ENCODE measurements at places on chromosomes 11 and 22. TPM values are rescaled to one million over a fixed set of nuclear protein-coding genes. Genes with fewer than 3 reads are reported as not detected.

MYRF gene
- total RNA-seq = 3.5 TPM

DNA sequence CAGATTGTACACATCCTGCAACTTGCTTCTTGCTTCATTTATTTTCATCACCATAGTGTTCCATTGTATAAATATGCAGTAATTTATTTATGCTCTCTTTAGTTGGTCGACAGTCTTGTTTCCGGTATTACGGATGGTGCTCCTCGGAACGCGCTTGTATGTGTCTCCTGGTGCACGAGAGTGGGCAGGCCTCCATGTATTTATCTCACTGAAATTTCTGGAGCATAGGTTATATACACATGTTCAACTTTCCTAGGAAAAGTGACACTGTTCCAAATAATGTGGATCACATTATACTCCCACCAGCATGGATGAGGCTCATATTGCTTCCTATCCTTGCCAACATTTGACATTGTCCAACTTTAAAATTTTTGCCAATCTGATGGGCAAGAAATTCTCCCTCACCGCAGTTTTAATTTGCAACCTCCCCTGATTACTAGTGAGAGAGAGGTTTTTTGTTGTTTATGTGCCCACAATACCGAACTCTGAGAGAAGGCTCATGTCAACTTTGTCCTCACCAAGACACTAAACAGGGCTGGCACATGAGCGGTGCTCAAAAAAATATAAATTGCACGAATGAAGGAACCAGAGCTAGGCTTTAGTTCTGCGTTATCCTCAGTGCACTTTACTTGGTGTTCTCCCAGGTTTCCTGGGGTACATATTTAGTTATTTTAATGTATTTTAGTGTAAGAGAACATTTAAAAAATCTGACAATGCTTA is 3.8 kb downstream of the CSNK2A3 start:
- no peak overlapping the region for H3K4me3 ChIP-seq
- no peaks in the 10 kb centered on the region for H3K27me3 ChIP-seq
- H3K27ac ChIP-seq = no peak overlapping the region
- no peak for DNase-seq
- H3K36me3 ChIP-seq = no peaks in the 10 kb centered on the region

RASL10A gene
- 0.63 TPM for total RNA-seq

WNT11 gene
- total RNA-seq = 0.16 TPM

SCN3B gene
- total RNA-seq = 3.6 TPM

- H3K4me3 ChIP-seq = no peak overlapping the region
- no peak overlapping the region for H3K27ac ChIP-seq
- no peaks in the 10 kb centered on the region for H3K4me1 ChIP-seq
- H3K36me3 ChIP-seq = no peaks in the 10 kb centered on the region
- no peaks in the 10 kb centered on the region for H3K27me3 ChIP-seq
Observed at GRCh38 chr11:58330861-58331260, 28.0 kb downstream of the OR5B17 start.

- no peak within 1 kb of the TSS for H3K27ac ChIP-seq
- DNase-seq = no peak
- H3K36me3 ChIP-seq = no peaks in the 10 kb centered on the region
- H3K4me1 ChIP-seq = peaks cover 38% of the 10 kb centered on the region
Observed at GRCh38 chr11:62921201-62921572, at the start of gene CHRM1. CHRM1 (minus strand) TSS chr11:62921363; CDS start chr11:62911100, 10,263 bp downstream.

DNA sequence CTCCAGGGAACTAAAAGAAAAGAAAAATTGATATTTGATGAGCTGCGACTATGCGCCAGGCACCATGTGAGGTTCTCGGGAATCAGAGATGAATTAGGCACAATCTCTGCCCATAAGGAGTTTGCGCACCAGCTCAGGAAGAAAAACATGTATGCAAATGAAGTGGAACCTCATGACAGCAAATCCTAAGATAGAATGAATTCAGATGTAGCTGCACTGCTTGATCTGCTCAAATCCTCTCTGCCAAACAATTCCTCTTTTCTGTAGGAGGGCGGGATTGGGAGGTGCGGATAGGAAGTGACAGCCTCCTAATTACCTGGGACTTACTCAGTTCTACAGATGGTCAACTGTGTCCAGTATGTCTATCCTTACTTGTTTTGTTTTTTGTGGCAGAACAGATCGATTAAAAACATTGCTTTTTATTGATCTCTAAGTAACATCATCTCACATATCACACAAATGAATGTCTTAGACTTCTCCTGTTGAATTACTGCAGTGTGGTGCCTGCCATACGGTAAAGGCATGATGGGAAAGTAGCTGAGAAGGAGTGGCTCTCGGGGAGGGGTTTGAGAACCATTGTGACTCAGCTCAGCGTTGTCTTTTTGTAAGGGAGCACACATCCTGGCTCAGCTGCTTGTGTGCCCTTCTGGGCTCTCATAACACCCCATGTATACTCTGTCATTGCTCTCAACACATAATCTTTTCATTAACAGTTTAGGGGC is 13.9 kb downstream of the CRTAM start:
- peaks cover 16% of the 10 kb centered on the region for H3K4me1 ChIP-seq
- H3K4me3 ChIP-seq = no peak overlapping the region
- H3K27me3 ChIP-seq = no peaks in the 10 kb centered on the region
- H3K36me3 ChIP-seq = no peaks in the 10 kb centered on the region

- peaks cover 38% of the 10 kb centered on the region for H3K27me3 ChIP-seq
- peaks cover 33% of the 10 kb centered on the region for H3K4me1 ChIP-seq
- H3K36me3 ChIP-seq = no peaks in the 10 kb centered on the region
- H3K27ac ChIP-seq = no peak overlapping the region
Observed at GRCh38 chr11:124839128-124839971, 25.9 kb upstream of the ROBO3 start.

GRCh38 chr22:38142606-38143005 is 32.1 kb upstream of the BAIAP2L2 start:
- DNase-seq = no peak
- H3K27ac ChIP-seq = no peak overlapping the region
- H3K4me1 ChIP-seq = peaks cover 4% of the 10 kb centered on the region
- peaks cover 2% of the 10 kb centered on the region for H3K36me3 ChIP-seq

DNA sequence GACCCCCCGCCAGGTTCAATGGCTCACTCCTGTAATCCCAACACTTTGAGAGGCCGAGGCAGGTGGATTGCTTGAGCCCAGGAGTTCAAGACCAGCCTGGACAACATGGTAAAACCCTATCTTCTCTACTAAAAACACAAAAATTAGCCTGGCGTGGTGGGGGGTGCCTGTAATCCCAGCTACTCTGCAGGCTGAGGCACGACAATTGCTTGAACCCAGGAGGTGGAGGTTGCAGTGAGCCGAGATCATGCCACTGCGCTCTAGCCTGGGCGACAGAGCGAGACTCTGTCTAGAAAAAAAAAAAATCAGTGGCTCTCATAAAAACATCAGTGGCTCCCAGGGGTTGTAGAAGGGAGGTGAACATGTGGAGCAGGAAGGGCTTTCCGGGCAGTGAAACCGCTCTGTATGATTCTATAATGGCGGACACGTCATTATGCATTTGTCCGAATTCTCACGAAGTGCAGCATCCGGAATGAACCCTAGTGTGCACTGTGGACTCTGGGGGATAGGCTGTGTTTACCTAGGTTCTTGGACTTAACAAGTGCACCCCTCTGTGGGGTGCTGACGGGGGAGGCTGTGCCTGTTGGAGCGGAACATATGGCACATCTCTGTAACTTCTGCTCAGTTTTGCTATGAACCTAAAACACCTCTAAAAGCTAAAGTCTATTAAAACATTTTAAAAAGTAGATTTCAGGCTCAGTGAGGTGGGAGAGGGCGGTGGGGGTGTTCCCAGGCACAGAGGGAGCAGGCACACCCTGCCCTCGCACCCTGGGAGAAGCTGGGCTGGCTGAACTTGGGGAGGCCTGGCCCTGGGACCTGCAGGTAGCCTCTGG is 49.1 kb upstream of the SEPTIN5 start:
- peaks cover 5% of the 10 kb centered on the region for H3K27me3 ChIP-seq
- no peaks in the 10 kb centered on the region for H3K36me3 ChIP-seq
- no peak overlapping the region for H3K27ac ChIP-seq

DNA sequence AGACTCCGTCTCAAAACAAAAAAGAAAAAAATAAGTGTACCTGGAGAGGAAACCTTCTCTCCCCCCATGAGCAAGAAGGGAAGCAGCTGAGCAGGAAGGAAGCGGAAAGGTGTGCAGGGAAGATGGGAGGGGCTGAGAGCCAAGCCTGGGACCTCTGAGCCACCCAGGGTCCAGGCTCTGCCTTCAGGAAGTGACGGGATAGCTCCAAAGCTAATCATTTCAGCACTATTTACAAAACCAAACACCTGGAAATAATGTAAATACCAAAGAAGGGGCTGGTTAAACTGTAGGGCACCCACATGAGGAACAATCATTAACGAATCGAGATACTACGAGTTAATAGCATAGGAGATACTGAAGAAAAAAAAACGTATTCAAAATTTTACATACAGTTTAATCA is 27.9 kb downstream of the ARRB1 start:
- no peak overlapping the region for H3K27ac ChIP-seq
- no peak for DNase-seq
- H3K36me3 ChIP-seq = no peaks in the 10 kb centered on the region
- no peaks in the 10 kb centered on the region for H3K27me3 ChIP-seq

GRCh38 chr11:73239111-73239521 is 21.0 kb downstream of the P2RY2 start:
- H3K4me1 ChIP-seq = peaks cover 10% of the 10 kb centered on the region
- no peak for DNase-seq
- no peaks in the 10 kb centered on the region for H3K36me3 ChIP-seq
- no peaks in the 10 kb centered on the region for H3K27me3 ChIP-seq
- no peak overlapping the region for H3K4me3 ChIP-seq

ANO1 gene
- total RNA-seq = not detected

DNA sequence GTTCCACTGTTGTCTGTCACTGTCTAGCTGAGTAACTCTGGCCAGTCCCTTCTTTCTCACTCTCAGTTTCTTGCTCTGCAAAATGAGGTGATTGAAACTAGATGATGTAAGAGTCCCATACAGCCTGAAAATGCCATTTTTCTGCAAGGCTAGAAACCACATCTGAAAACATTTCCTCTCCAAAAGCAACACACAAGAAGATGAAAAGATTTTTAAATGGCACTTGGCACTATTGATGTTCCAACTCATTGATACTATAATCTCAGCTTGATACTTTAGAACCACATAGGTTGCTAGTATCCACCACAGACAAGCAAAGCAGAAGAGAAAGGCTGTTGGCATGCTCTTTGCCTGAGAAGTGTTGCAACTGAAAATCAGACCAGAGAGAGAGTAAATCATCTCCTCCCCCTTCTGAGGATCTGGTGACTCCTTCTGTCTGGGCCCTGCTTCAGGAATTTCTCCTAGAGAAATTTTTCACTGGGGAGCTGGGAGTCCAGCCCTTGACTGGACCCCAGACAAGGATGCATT is 1217.9 kb downstream of the LRRC4C start:
- no peak overlapping the region for H3K27ac ChIP-seq
- no peaks in the 10 kb centered on the region for H3K27me3 ChIP-seq
- H3K36me3 ChIP-seq = no peaks in the 10 kb centered on the region
- H3K4me1 ChIP-seq = no peaks in the 10 kb centered on the region

DNA sequence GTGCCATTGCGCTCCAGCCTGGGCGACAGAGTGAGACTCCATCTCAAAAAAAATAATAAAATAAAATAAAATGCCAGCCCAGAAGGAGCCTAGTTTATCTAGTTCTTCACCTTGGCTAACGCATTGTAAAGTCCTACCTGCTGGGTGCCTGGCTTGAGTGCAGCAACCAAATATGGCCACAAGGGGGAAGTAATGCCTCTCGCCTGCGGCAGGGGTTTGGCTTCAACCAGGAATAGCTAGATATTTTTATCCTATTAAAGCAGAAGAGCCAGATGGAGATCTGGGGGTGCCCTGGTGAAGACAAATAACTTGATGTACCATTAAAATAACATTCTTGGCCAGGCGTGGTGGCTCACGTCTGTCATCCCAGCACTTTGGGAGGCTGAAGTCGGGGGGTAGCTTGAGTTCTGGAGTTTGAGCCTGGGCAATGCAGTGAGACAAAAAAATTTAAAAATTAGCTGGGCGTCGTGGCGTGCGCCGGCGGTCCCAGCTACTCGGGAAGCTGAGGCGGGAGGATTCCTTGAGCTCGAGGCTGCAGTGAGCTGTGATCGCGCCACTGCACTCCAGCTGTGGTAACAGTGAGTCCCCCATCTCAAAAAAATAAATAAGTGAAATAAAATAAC is 20.6 kb upstream of the PLEKHB1 start:
- peaks cover 20% of the 10 kb centered on the region for H3K27me3 ChIP-seq
- H3K27ac ChIP-seq = no peak overlapping the region
- H3K36me3 ChIP-seq = no peaks in the 10 kb centered on the region
- no peak overlapping the region for H3K4me3 ChIP-seq

- H3K4me1 ChIP-seq = peaks cover 18% of the 10 kb centered on the region
- no peak overlapping the region for H3K27ac ChIP-seq
- no peak for DNase-seq
- peak overlapping the region; percentile 93 for H3K4me3 ChIP-seq
Observed at GRCh38 chr11:124672536-124673215, 863 bp downstream of the SIAE start.

- no peak overlapping the region for H3K27ac ChIP-seq
- no peak for DNase-seq
- no peak overlapping the region for H3K4me3 ChIP-seq
- no peaks in the 10 kb centered on the region for H3K36me3 ChIP-seq
- H3K27me3 ChIP-seq = no peaks in the 10 kb centered on the region
- no peaks in the 10 kb centered on the region for H3K4me1 ChIP-seq
Observed at GRCh38 chr11:28616160-28616965, 508.2 kb downstream of the METTL15 start.

GRCh38 chr11:65403607-65404121 is 17.2 kb downstream of the FRMD8 start:
- no peaks in the 10 kb centered on the region for H3K27me3 ChIP-seq
- no peak overlapping the region for H3K27ac ChIP-seq
- no peaks in the 10 kb centered on the region for H3K36me3 ChIP-seq
- no peak overlapping the region for H3K4me3 ChIP-seq
- no peak for DNase-seq
- H3K4me1 ChIP-seq = no peaks in the 10 kb centered on the region

C11orf87 gene
- total RNA-seq = 0.20 TPM

- no peak overlapping the region for H3K27ac ChIP-seq
- DNase-seq = no peak
- H3K4me1 ChIP-seq = no peaks in the 10 kb centered on the region
- H3K36me3 ChIP-seq = no peaks in the 10 kb centered on the region
- H3K27me3 ChIP-seq = no peaks in the 10 kb centered on the region
Observed at GRCh38 chr11:87812571-87813365, 362.5 kb downstream of the RAB38 start.

GRCh38 chr11:58580311-58580710 is 1.4 kb downstream of the ZFP91 start:
- H3K27me3 ChIP-seq = peaks cover 3% of the 10 kb centered on the region
- peak overlapping the region; percentile 100 for H3K4me3 ChIP-seq
- no peaks in the 10 kb centered on the region for H3K36me3 ChIP-seq
- peaks cover 49% of the 10 kb centered on the region for H3K4me1 ChIP-seq

ARFGAP2 gene
- total RNA-seq = 110 TPM

- DNase-seq = no peak
- H3K4me1 ChIP-seq = peaks cover 35% of the 10 kb centered on the region
- peaks cover 2% of the 10 kb centered on the region for H3K36me3 ChIP-seq
Observed at GRCh38 chr11:78802058-78802761, 227.5 kb upstream of the NARS2 start.

PARVG gene
- 0.23 TPM for total RNA-seq

GRCh38 chr11:100876815-100877520 is 189.9 kb downstream of the ARHGAP42 start:
- no peak overlapping the region for H3K4me3 ChIP-seq
- H3K27me3 ChIP-seq = no peaks in the 10 kb centered on the region
- H3K27ac ChIP-seq = no peak overlapping the region
- peaks cover 4% of the 10 kb centered on the region for H3K4me1 ChIP-seq
- H3K36me3 ChIP-seq = peaks cover 19% of the 10 kb centered on the region
- DNase-seq = no peak

TRPM5 gene
- 0.09 TPM for total RNA-seq
